GM23338 (cell line): ENCODE measurements at places on chromosomes 11 and 22.

DNA sequence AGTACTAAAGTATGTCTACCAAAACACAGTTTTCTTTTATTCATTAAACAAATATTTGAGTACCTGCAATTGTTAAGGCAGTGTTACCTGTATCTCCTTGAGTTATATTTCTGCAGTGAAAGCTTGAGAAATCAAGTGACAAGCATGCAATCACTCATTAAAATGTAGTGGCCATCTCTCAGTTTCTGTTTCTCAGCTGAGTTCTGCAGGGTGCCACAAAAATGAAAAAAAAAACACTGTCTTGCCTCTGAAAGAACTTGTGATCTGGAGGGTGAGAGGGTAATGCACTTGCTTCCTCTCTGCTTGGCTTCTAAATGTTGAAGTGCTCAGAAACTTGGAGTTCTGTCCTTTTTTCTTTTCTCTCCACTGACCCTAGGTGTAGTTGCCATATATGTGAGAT, 6.8 kb downstream of the QSER1 start:
- DNase-seq = no peak

DNA sequence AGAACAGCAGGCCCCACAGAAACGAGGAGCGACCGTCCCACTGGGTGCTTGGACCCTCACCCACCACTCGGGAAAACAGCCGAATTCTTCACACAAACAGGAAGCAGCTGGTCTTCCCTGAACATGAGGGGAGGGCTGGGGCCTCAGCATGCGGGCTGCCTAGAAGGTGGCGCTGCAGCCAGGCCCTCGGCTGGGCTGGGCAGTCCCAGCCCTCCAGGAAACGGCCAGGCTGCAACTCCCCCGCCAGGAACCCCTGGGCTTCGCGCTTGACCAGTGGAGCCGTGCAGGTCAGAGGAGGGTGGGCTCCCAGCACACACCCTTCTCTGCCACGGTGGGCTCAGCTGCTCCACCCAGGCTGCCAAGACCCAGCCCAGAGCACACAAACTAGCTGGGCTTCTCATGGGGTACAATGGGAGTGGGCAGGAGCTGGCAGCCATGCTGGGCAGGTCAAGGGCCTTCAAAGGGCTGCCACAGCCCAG, 29.6 kb downstream of the IGF2 start:
- peak; percentile 43 for DNase-seq

- no peak for DNase-seq
Measured at GRCh38 chr11:428295-428694, 13.5 kb upstream of the SIGIRR start.

GRCh38 chr22:47406896-47407295, 644.4 kb downstream of the TBC1D22A start:
- no peak for DNase-seq
